NCI-H2171 (cell line): ENCODE measurements at places on chromosomes 12 and 14.

DNA sequence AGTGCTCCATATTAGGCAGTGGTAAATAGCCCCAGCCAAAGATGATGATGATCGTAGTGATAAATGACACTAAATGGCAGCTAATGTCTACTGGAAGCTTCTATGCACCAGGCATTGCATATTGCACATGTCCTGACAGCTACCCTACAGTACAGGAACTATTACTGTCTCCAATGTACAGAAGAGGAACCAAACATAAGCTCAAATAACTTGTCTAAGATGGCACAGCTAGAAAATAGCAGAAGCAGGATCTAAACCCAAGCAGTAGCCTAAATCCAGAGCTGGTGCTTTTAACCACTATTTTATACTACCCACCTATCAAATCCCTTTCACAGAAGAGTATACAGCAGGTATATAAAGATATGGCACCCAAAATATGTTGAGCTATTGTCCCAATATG is 28.9 kb downstream of the ESR2 start:
- no peak for DNase-seq

- no peak for DNase-seq
Measured at GRCh38 chr14:73745571-73746519, 31.7 kb upstream of the PNMA1 start.

DNA sequence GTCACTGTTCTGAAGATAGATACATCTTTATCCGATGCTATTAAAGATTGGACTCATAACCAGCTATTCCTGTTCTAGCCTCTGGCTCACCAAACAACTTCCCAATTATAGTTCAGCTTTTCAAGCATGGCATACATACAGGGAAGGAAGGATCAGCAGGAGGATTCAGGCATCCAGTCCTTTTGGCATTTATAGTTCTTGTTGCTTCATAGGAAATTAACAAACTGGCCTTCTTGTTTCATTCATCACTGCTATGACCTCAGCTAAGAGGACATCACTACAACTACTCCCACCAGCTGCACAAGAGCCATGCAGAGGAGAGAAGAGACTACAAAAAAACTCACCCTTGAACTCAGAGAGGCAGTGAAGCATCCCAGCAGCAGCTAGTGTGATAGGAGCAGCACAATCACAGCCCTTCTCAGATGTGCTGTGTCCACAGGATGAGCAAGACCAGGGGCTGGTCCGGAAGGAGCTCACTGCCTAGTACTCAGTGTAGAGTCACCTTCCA is 100.5 kb downstream of the SPTSSA start:
- no peak for DNase-seq

DNA sequence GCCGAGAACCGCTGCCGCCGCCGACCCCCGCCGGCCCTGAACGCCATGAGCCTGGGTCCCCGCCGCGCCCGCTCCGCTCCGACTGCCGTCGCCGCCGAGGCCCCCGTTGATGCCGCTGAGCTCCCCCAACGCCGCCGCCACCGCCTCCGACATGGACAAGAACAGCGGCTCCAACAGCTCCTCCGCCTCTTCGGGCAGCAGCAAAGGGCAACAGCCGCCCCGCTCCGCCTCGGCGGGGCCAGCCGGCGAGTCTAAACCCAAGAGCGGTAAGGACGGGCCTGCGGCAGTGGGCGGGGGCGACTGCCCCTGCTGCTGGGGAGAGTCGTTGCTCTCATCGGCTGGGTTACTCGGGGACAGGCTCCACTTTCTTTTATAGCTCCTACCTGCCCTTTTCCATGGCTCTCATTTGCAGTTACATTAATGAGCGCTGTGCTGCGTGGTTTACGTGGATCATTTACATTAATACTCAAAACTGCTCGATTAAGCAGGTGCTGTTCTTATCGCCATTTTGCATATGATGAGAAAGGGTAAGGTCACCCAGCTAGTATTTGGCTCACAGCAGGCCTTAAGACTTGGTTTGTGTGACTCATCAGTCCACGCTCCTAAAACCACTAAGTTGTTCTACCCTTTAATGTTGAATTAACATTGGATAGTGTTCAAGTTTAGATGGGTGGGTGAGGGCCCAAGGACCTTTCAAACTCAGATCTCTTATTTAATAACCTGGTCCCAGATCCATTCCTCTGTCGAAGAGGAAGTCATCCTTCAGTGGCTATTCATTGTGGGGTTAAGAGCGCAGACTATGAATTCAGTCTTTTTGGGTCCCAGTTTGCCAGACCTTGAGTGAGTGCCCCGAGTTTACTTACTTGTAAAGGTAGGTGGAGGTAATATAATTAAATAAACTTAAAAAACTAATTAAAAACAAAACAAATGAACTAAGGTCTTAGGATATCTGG is 823 bp downstream of the RNF10 start:
- peak; percentile 7 for DNase-seq

DNA sequence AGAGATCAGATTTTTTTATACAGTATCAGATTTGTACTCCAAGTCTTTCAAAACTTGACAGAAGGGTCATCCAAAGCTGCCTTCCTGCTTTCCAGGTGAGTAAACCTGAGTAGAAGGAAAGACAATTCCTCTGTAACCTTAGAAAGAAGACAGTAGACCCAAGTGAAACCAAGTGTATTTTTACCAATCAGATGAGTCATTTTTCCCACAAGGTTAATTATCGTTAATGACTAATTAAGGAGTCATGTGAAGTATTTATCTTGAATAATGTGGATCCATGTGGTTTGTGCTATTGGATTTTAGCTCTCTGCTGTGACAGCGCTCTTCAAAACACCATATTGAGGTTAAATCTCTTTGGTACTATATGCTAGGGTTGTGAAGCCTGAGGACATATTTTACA is 74.0 kb upstream of the PELI2 start:
- DNase-seq, result no peak
